OCI-M1 (cell line): ENCODE measurements at places on chromosomes 6 and 20.

DNA sequence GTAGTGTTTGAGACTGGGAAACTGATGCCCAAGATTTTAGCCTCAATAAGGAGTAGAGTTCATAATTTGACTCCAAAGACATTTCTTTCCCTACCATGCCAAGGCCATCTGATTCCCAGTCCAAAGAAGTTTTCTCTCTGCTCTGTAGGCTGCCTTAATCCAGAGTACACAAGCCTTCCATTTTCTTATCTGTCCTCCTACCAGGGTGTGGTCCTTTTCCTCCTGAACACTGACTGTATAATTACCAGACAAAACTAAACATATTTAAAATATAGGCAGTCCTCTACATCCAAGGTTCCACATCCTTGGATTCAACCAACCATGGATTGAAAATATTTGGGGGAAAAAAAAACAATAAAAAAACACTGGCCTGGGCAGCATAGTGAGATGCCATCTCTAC, 108.4 kb downstream of the SLC16A10 start:
- DNase-seq, result peak; percentile 25

DNA sequence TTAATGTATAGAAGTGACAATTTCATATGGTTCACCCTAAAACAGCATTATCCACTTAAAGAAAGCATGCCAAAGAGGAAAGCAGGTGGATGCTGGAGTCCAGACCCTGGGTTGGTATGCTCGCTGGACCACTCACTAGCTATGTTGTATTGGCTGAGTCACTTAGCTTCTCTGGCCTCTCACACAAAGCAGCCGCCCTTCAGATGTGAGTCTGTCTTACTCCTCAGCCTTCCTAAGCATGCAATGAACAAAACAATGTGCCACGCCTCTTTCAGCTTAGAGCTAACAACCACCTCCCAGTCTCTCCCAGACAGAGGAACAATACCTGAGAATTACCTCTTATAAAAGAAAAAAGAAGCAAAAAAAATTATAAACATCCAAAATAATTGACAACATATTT, 29.4 kb downstream of the SIM1 start:
- DNase-seq, result no peak

GRCh38 chr6:156994215-156995076, 217.3 kb downstream of the ARID1B start:
- no peak for DNase-seq

GRCh38 chr6:43931201-43931600, 161.2 kb downstream of the VEGFA start:
- DNase-seq, result no peak

DNA sequence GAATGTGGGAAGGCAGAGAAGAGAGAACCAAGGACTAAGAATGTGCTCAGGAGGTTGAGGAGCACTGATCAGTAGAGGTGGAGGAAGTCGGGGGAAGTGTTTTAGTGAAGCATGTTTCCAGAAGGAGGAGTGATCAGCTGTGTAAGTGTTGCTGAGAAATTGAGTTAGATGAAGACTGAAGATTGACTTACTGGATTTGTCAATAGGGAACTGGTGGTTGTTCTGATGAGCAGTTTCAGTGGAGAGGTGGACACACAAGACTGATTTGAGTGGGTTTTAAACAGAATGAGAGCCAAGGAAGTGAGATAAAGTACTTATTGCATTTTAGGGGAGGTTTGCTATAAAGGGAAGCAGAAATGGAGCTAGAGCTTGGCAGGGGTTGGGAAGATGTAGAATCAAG, 182.6 kb downstream of the CDKAL1 start:
- peak; percentile 60 for DNase-seq

DNA sequence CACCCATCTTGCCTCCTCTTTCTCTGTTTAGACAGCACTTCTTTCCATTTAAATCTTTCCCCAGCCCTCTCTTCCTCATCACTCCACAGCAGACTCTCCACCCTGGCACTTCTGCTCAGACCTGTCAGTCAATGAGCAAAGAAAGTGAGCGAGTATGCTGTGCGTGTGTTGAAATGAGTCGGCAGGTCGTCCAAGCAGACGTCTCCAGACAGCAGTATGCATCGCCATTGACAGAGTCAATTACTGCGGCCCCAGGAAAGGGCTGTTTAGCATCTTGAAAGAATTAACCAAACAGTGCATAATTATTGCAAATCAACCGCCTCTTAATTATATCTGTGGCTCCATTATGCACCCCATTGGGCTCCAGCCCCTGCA, 54.8 kb upstream of the KCNG1 start:
- DNase-seq, result no peak

- no peak for DNase-seq
Measured at GRCh38 chr6:32175322-32175710, 568 bp downstream of the AGPAT1 start.

DNA sequence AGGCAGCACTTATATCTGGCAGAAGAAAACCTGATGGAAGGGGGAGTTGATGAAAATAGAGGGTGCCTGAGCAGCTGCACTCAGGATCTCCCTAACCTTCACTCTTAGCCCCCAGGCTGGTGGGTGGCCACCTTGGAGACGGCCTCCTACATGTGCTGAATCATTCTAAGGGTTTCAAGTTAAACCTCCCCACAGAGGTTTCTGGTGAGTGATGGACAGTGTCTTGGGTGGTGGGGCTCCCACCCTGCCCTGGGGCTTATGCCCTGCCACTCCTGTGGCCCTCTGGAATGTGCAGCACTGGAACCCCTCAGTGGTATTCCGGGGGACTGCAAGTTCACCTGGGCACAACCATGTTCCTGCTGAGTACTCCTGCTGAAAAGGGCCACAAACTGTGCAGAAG, 357.2 kb downstream of the CD83 start:
- DNase-seq, result no peak

DNA sequence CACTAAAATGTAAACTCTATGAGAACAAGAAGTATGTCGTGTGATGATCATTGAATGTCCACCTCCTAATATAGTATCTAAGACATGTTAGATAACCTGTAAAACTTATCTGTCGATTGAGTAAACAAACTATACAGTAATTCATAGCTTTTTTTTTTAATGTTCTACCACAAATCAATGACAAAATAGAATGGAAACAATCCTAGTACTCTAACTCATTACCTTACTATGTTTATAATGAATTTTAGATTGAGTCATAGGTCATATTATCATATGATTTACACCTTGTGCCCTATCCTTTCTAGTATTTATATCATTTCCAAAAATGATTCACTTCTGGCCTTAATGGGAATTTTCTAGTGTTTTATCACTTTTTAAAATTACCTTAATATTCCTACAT, 6.1 kb downstream of the VTA1 start:
- DNase-seq, result no peak

DNA sequence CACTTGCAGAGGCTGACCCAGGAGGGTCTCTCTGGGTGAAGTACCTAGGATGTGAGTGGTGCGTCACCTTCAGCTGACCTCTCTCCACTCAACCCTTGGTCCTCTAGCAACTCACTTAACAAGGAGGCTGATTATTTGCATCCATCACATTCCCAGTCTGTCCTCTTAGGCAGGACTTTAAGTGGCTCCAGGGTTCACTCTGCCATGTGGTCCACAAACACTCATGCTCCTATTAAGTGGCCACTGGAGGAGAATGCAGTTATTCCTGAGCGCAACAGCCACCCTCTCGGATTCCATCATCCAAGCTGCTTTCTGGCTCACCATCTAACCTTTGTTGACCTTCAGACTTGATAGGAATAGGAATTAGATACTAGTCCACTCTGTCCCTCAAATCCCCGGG, 61.1 kb upstream of the SCAF8 start:
- DNase-seq, result no peak

DNA sequence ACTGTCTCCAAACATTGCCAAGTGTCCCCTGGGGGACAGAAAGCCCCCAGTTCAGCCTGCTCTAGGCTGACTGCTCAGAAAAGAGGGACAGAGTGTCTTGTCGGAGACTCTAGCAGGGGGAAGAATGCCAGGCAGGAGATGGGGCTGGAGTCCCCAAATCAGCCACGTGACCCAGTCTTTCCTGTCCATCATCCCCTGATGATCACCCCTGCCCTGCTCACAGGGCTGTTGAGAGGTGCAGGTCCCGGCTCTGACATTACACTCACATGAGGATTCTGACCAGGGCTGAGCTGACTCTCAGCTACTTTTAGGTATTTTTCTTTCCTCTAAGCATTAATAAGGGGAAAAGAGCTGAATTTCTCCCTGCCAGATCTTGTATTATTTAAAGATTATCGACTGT, 115.8 kb downstream of the SULF2 start:
- DNase-seq, result no peak

DNA sequence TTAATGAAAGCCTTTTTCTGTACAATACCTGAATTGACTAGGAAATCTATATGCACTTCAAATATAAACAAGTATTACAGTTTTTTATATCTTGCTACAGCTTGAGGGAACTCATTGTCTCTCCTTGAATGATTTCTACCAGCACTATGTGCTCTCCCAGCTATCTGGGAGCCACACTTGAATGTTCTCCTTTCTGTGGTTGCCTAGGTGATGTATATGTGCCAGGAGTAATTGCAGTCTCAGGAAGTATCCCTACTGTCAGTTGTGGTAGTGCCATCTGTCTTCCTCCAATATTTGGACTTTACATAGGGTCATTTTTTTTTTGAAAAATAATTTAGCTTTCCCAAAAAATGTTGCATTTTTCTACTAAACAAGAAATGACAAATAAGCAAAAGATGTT, 288.0 kb upstream of the PLCB4 start:
- DNase-seq, result no peak

GRCh38 chr6:112117554-112117953, 30.2 kb downstream of the FAM229B start:
- peak; percentile 38 for DNase-seq

DNA sequence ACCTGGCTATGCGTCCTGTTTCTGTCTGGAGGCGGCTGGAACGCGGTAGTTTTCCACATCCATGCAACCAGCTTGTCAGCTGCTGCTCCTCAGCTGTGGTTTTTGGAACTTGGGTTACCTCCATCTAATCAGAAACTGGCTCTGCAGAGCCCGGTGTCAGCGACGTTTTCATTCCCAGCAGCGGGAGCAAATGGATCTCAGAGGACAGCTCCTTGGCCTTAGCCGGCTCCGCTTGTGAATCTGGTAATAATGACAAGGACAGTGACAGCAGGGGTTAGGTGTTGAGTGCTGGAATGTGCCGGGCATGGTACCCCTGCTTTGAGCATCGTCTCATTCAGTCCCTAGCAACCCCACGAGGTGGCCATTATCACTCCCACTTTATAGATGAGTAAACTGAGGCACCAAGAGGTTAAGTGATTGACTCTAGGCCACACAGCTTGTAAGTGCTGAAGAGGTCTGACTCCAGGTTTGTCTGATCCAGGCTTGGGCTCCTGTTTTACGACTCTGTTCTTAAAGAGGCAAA, 1.3 kb downstream of the SLCO4A1 start:
- DNase-seq, result no peak

DNA sequence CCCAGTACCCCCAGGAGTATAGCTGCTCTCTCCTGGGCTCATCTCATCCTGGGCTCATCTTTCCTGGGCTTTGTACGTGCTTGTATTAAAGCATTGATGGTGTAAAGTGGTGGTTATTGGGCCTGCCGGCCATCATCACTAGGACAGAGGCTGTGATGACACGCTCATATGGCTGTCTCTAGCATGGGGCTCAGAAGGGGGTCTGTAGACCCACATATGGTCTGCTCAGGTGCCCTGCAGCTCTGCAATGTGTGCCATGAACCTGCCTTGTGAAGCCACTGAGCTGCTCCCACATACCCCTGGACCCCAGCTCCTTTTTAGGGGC, 143.4 kb downstream of the CDC5L start:
- no peak for DNase-seq

DNA sequence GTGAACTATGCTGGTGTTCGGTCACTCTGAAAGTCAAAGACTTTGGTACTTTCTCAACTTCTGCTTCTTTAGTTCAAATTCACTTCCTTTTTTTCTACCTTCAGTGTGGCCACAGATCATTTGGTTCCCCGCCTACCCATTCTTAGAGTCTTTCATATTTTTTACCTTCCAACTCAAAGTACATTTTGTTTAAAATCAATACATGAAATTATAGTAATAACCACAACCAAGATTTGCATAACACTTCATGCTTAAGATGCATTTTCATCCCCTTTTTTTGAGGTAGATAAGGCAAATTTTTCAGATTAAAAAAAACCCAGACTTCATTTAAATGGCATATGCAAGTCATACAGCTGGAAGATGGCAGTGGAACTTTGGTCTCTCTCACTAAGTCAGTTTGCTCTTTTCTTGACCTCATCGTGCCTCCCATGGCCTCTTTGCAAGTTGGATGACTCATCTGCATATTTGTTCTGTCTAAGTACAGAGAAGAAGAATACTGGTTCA, 11.9 kb upstream of the CNR1 start:
- peak; percentile 45 for DNase-seq

DNA sequence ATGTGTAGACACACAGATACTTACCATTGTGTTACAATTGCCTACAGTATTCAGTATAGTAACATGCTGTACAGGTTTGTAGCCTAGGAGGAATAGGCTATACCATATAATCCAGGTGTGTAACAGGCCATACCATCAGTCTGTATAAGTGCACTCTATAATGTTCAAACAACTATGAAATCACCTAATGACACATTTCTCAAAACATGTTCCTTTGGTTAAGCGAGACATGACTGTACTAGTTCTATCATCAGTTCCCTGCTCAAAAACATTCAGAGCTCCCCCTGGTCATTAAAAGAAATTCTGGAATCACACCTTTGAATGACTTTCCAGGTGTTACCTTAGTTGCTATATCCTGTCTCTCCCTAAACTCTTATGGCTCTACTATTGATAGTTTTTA, 70.4 kb upstream of the SLC2A12 start:
- DNase-seq, result no peak
